ENCODE measurements at places on chromosomes 13 and 19. TPM values are rescaled to one million over a fixed set of nuclear protein-coding genes. Genes with fewer than 3 reads are reported as not detected.

The LILRB4 gene
- total RNA-seq = 22.4 TPM

The ZNF441 gene
- total RNA-seq = 3.5 TPM

The RFXAP gene
- total RNA-seq = 6.9 TPM

DNA sequence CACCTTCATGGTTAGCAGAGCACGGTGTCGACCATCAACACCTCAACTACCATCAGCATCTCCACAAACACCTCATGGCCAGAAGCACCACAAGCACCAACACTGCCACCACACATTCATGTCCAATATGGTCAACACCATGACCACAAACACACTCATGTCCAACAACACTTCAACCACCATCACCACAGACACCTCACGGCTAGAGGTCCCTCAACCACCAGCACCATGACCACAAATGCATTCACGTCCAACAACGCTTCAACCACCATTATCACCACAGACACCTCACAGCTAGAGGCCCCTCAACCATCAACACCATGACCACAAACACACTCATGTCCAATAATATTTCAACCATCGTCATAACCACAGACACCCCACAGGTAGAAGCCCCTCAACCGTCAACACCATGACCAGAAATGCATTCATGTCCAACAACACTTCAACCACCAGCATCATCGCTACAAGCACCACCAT, 10.2 kb downstream of the TRAPPC5 start:
- DNase-seq = no peak

DNA sequence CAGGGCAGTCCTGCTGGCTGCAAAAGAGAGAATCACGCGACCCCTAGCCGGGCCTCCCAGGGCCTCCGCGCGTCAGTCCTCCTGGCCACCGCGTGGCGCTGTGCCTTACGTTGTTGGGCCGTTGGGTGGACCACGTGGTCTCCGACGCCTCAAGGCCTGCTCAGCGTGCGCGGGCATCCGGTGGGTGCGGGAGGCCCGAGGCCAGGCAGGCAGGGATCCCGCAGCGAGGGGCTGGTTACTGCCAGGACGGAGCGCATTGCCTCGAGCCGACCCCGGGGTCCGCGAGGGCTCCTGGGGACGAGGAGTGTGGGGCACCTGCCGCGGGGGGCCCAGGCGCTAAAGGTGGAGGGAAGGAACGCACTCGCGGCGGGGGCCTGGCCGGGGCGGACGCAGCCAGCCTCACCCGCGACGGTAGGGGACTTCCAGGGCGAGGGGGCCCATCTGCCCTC, at the start of gene TDRD12:
Gene TDRD12 (plus strand): TSS at position 157 of the 449 bp plus-strand sequence. CDS start 306 bp downstream, outside the sequence.
- DNase-seq = no peak

Data from heart right ventricle (tissue), 16 donors.